ENCODE measurements at places on chromosomes 12 and 14.

DNA sequence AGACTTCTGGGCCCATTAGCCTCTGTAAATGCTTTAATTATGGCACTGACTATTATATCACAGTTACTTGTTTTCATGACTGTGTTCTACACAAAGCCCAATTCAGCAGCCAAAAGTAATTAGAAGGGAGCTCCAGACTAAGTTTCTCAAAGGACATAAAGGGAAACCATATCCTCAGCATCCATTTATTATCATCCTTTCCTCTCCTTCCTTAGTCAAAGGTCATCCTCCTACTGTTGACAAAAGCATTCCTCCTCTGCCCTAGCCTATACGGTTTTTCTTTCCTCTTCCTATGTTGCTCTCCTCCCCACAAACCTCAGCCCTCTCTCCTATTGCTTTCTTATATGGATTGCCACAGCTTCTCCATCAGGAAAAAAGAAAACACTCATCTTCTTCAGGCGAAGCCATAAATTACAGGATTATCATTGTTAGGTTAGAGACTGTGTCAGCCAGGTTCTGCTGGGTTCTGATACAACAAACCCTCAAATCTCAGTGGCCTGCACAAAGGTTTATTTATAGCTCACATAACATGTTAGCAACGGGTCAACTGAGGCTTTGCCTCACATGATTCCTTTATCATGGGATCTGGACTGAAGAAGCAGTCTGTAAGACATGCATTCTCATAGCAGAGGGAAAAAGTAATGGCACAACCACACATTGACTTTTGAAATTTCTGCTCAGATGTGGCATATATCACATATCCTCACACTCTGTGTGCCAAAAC is 207.2 kb downstream of the SLC5A8 start:
- no peak for DNase-seq

GRCh38 chr12:50571786-50572185 is 67.0 kb downstream of the DIP2B start:
- DNase-seq = no peak

- DNase-seq = no peak
These were observed 253.1 kb upstream of the PELI2 start for GRCh38 chr14:55864890-55865655.

- no peak for DNase-seq
These were observed 235.9 kb upstream of the KITLG start for GRCh38 chr12:88816201-88816600.

- DNase-seq = no peak
These were observed 349.7 kb upstream of the DIO2 start for GRCh38 chr14:80560800-80561657.

DNA sequence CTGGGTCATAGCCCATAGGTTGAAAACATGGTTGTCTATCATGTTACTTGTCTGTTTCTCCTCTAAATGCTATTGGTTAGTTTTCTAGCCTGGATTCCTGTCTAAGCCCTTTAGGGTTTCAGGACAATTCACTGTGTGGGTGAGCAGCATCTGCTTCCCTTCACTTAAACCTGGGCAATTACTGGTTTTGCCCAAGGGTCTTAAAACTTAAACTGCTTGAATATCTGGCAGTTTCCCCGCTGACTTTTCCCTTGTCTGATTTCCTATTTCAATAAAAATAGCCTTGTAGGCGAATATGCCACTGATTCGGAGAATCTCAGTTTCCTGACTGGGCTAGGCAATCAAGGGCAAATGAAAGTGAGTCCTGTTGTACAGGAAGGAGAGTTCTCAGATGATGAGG is 138.7 kb upstream of the FGD4 start:
- no peak for DNase-seq

DNA sequence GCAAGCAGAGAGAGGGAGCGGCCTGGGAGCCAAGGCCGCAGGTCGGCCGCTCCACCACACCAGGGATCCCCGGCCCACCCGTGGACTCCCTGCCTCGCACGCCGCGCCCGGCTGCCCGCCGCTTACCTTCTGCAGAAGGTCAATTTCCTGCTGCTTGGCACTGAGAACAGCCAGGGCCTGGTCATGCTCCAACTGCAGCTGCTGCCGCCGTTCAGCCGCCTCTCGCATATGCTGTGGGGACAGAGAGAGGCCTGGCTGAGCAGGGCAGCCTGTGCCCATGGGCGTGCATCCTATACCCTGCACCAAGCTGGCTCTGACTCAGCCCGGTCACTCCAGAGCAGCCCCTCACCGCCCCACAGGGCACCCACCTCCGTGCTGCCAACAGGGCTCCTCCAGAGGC is 141.1 kb downstream of the PIWIL1 start:
- no peak for DNase-seq

GRCh38 chr14:91171291-91171690 is 57.4 kb downstream of the DGLUCY start:
- no peak for DNase-seq

- no peak for DNase-seq
These were observed 135.8 kb upstream of the PLXNC1 start for GRCh38 chr12:94012590-94012989.

- no peak for DNase-seq
These were observed 106.3 kb downstream of the LRIG3 start for GRCh38 chr12:58814036-58814435.

DNA sequence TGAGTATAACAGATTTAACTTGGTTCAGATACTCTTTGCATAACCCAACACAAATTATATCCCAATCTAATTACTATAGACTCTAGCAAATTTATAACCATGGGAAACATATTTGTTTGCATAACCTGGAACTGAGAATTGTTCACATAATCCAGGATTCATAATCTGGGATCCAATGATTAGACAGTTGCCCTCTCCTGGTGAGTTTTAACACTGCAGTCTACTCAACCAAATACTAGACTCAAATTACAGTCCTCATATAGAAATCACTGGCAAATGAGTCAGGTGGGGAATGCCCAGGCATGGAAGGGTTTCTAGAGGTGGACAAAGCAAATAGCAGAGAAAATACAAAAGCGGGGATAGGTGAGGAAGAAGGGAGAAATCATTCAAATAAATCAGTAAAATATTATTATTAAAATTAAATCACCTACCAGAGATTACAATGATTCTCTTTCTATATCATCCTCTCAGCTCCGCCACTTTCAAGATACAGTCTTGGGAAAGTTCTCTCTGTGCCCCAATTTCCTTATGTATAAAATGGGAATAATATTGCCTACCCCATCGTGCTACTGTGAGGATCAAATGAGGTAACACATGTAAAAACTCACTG is 9.4 kb downstream of the GCH1 start:
- DNase-seq = no peak

- no peak for DNase-seq
These were observed 25.8 kb upstream of the LRTM2 start for GRCh38 chr12:1794440-1795090.

GRCh38 chr12:29739279-29739991 is 44.3 kb downstream of the TMTC1 start:
- DNase-seq = no peak

DNA sequence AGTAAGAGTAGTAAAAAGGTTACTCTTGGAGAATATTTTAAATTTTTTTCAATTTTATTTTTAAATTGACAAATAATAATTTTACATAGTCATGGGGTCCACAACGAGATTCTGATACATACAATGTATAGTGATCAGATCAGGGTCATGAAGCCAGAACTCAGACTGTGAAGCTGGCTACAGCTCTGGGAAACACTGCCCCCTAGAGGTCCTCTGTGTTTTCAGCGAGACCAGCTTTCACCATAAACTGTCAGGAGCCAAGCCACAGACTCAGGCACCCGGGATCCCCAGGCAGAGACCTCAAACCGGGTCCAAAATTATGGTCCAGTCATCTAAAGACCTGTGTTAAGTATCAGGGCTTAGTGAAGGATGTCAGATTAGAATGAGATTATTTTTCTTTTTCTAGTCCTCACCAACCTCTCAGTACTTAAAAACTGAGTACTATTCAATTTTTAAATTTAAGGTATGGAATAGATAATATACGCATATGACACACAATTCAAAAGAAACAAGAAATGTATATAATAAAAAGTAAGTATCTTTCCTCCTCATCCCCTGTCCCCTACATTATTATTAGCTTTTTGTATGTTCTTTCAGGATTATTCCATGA is 397.1 kb downstream of the MDGA2 start:
- DNase-seq = peak; percentile 44

DNA sequence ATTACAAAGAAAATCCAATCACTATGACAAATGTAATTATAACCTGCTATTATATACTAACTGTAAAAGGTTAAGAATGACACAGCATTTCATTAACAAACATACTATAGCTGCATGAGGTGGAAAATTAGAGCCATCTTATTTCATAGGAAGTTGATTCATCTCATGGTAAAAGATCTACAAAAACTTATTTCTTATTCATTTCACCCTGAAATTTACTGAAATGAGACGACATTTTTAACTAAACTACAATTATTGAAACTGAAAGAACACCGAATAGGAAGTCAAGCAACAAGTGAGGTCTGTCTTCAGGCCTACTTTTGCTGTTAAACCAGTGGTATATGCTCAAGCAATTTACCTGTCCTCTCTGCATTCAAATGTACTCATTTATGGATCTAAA is 87.2 kb downstream of the CEP83 start:
- no peak for DNase-seq

Data from CMK (cell line).